ENCODE measurements at places on chromosomes 4 and X.

GRCh38 chrX:39582091-39582490, 515.7 kb downstream of the BCOR start:
- DNase-seq = no peak

DNA sequence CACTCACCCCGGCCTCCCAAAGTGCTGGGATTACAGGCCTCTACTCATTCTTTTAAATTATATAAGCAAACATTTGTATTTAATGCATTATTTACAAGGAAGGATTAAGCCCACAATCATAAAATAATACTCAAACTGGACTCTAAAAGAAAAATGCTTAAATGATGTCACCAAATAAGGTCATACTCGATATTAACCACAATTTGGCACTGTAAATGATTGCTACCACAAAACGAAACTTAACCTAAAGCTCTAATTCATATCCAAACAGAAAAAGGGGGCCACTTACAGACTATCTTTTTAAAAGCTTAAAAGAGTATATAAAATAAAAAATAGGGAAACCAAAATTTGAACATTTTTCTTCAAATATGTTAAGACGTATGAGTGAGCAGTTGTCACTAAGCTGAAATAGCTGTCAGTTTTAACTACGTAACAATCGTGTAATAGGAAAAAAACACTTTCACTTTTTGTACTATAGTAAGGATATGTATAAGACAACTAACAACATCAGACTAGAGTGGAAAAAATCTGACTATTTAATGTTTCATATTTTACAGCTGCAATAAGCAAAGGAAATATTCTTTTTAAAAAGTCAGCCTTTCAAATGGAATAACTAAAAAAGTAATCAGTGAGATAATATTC, 108.2 kb upstream of the GPR34 start:
- DNase-seq = no peak

- DNase-seq = no peak
Observed at GRCh38 chr4:80007745-80008149, 65.3 kb downstream of the ANTXR2 start.

DNA sequence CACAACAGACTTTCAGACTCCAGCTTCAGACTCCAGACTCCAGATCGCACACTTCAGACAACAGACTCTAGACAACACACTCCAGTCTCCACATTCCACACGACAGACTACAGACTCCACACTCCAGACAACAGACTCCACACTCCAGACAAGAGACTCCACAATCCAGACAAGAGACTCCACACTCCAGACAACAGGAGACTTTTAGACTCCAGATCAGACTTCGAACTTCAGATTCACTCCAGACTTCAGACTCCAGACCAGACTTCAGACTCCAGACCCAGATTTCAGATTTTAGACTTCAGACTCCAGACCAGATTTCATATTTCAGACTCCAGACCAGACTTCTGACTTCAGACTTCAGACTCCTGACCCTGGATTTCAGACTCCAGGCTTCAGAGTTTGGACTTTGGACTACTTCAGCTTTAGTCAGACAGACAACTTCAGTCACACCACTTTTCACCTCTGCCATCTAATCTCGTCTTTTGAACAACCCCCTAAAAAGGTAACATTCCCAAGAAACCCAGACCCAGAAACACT, 29.0 kb upstream of the TLR2 start:
- no peak for DNase-seq

- no peak for DNase-seq
Observed at GRCh38 chrX:40098264-40099054, 701 bp upstream of the BCOR start.

DNA sequence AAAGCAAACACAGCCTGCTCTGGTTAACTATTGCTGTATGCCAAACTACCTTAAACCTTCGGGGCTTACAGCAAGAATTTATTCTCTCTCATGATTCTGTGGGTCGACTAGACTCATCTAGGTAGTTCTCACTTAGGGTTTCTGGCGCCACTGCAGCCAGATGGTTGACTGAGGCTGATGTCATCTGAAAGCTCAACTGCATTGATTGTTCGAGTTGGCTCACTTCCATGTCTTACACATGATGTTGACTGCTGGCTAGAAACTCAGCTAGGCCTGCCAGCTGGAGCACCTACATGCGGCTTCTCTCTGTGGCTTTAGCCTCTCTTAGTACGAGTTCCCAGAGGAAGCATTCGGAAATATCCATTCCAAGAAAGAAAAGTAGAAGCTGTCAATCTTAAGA, 103.2 kb downstream of the SRPX start:
- no peak for DNase-seq

DNA sequence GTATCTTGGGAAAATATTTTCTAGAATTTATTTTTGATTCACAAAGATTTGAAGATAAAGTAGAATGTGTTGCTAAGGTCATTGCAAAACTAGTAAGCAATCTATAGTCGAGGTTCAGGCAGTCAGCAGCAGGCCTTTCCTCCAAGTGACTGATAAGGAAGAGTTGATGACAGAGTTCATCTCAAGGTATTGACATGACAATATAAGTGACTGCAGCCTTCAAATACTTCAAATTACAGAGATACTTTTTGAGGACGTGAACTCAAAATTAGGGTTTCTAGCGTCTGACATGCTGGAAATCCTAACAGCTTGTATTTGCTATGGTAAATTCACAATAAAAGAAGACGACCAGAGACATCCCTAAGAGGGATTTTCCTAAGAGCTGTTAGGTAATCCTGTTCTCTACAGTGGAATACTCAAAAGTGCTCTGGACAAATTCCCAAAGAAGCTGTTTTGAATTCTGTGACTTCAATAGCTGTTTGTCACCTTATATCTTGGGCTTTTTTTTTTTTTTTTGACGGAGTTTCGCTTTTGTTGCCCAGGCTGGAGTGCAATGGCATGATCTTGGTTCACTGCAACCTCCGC, 7.4 kb downstream of the ARHGAP10 start:
- no peak for DNase-seq

DNA sequence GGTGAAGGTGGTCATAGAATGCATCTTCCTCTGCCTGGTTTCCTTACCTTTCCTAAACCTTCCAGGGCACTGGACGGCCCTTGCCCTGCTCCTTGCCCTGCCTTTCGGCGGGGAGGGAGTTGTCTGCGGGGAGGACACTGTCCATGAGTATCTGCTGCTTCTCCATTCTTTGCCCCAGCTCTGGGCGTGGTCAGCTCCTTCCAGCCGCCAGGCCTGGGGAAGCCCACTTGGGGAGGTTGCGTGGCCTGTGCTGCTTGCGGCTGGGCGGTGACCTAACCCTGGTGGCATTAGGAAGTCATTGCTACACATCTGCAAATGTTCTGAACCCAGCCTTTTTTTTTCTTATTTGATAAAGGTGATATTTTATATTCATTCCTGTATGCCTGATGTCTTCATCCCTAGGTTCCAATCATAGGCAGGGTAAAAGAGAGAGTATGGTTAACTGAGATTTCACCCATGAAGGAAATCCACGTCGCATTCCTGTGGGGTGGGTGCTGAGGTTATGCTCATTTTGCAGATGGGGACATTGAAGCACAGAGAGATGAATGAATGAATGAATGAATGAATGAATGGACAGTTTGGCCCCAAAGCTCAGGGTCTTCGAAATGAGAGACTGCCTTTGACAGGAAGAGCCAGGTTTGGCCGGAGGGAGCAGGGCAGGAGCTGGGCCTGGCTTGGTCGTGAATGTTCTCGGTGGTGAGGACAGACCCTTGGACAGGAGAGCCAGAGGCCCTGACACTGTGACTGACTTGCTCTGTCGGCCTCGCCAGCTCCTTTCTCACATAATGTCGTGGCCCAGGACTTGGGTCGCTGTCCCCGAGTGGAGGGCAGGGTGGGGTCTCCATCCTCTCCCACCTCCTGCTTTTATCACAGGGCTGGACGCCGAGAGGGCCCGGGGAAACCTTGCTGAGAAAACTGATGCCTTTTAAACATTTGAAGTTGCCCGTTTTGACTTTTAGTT, 57.8 kb upstream of the GPR78 start:
- no peak for DNase-seq

DNA sequence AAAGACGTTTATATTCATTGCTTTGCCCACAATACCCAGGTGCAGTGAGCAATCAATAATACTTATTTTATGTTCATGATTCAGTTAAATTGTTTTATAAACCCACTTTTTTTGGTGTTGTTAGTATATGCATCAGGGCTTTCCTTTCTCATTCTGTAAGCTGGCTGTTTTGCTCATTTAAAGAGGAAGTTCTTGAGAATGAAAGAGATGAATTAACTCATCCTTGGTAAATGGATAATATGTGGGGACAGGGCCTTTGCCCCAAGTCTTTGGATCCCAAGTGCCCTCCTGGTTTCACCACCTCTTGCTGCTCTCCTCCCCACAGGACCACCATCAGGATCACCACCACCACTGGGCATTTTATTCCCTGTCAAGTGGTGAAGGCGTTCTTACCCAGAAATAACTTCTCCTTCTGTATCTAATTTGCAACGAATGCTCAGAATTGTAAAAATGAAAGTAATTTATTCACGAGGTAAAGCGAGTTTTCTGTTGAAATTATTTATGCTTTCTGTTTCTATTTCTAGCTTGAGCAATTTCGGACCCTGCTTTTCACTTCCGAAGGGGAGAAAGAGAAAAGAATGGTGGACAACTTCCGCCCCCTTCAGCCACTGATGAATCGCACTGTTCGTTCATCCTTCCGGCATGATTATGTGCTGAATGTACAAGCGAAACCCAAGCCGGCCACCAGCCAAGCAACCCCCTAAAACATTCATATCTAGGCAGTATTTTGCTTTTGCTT, 8.2 kb upstream of the ZRSR2 start:
- DNase-seq = no peak

DNA sequence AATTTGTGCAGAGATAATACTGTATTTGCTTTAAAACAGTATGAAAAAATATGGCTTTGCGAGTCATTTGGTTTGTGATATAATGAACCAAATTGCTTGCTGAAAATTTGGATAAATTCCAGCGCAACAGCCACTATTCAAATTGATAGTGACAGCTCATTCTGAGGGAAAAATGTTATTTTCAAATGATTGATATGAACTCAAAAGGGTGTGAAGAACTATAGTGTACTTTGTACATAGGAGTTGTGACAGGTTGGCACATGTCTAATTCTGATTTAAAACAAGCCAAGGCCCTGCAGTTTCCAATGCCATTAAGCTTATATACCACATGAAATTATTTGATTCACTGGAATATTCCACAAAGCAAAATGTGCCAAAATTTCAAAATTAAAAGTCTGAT, 1628.9 kb upstream of the AGA start:
- DNase-seq = no peak

- DNase-seq = no peak
Observed at GRCh38 chr4:176988226-176988625, 195.5 kb upstream of the VEGFC start.

GRCh38 chr4:172584816-172585215, 583.8 kb upstream of the GALNT7 start:
- no peak for DNase-seq

- DNase-seq = no peak
Observed at GRCh38 chr4:7195141-7195515, 2.8 kb downstream of the SORCS2 start.

- DNase-seq = no peak
Observed at GRCh38 chr4:133997436-133997835, 204.2 kb downstream of the PABPC4L start.

DNA sequence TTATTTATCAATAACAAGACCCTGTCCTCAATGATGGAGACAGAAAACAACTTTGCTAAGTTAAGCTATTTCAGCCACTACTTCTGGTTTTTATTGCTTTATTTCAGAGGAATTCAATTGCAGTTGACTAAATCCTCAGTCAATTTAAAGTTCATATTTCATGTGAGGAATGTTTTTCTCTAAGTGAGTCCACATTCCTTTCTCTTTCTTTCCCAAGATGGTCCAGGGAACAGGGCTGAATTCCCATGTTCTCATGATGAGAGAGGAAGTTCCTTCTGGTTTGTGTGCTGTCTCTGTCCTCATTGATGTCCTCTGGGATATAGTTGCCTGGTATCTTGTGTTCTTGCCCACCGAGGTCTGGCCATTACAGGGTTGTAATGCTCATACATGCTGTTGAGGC, 117.2 kb downstream of the SLIT2 start:
- DNase-seq = no peak

DNA sequence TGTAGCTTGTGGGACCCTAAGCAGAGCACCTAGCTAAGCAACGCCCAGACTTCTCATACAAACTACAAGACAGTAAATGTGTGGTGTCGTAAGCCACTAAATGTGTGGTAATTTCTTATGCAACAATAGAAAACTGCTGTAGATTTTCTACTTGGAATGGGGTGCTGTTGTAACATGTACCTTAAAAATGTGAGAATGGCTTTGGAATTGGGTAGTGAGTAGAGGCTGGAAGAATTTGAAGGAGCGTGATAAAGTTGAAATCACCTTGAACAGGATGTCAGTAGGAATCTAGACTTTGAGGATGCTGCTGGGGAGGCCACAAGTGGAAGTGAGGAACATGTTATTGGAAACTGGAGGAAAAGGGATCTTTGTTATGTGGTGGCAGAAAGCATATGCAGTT, 43.2 kb upstream of the FUNDC1 start:
- DNase-seq = no peak

GRCh38 chr4:181911420-181911819, 331.8 kb upstream of the TENM3 start:
- no peak for DNase-seq

- DNase-seq = no peak
Observed at GRCh38 chr4:89835413-89835812, 1.5 kb downstream of the SNCA start.

- DNase-seq = no peak
Observed at GRCh38 chr4:19531906-19532848, 719.5 kb upstream of the SLIT2 start.
